ENCODE measurements at places on chromosomes 2 and 18.

DNA sequence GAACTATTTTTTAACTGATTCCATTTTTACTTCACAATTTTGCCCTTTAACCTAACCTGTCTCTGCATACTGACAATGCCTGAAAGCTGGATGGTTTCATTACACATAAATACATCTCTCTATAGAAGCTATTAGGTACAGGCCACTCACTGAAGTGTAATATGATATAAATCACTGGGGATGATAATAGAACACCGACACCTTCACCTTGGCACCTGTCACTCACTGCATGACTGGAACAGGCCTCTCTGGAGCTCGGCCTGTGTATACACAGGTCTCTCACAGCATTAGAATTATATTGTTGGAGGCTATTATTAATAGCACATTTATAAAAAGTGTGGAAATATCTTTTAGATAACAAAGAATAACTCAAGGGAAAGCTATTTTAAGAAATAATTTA lies 138.2 kb downstream of the TMEM131 start:
- DNase-seq: no peak

DNA sequence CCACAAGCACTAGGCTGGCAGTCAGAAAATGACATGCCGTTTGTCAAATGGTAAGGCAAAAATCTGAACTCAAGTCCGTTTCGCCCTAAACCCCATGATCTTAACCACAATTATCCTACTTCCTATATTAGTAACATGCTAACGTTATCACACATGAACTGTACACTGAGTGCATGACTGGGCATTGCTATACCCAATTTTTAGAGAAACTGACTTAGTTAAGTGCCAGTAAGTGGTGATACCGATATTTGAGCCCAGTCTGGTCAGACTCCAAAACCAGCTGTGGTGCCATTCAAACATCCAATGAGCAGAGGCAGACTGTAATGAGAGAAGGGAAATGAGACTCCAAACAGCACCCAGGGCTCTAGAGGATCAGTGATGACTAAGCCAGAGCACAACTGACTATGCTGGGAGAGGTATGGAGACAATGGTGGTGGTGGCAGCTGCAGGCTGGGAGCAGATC lies 311.7 kb upstream of the PKDCC start:
- DNase-seq: no peak

GRCh38 chr2:155294358-155294757 lies 595.9 kb downstream of the KCNJ3 start:
- no peak for DNase-seq

GRCh38 chr2:1477196-1478040 lies 64.2 kb downstream of the TPO start:
- no peak for DNase-seq

GRCh38 chr2:8271461-8271860 lies 410.4 kb upstream of the ID2 start:
- no peak for DNase-seq

- DNase-seq: no peak
Observed at GRCh38 chr2:64727843-64728463, 74.2 kb upstream of the SERTAD2 start.

DNA sequence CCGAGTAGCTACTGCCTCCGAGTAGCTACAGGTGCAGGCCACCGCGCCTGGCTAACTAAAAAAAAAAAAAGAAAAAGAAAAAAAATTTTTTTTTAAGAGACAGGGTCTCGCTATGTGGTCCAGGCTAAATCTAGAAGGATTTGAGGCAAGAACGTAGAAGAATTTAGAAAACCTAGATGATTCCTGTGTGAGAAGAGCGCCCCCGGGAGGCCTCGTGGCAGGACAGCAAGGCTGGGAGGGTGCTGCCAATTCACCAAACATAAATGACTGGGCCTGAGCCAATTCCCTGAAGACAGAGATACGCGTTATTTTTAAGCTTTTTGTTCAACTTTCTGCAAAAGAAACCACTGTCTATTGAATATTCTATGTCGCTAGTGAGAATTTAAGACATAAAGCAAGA lies 90.1 kb upstream of the TGFA start:
- DNase-seq: peak; percentile 47

- no peak for DNase-seq
Observed at GRCh38 chr2:205180730-205181129, 501.6 kb upstream of the NRP2 start.

DNA sequence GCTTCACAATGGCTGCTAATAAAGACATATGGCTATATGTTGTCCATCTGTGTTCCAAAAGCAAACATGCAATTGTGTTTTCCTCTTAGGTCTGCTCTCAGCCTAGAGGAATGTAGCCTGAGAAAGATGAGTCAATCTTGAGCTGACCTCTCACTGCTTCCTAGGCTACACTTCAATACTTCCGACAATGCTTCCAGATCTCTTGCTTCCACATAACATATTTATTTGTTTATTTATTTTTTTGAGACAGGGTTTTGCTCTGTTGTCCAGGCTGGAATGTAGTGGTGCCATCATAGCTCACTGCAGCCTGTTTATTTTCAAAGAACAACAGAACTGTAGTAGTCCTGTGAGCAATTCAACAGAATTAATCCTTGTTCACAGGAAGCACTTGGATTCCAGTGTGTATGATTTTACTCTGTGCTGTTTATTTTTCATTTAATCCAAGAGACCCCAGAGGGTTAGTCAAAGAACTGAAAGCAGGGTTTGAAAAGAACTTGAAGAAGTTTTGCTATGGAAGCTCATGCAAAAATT lies 437.9 kb downstream of the TXNL1 start:
- DNase-seq: no peak

- DNase-seq: no peak
Observed at GRCh38 chr2:106878206-106878605, 7.8 kb downstream of the ST6GAL2 start.

DNA sequence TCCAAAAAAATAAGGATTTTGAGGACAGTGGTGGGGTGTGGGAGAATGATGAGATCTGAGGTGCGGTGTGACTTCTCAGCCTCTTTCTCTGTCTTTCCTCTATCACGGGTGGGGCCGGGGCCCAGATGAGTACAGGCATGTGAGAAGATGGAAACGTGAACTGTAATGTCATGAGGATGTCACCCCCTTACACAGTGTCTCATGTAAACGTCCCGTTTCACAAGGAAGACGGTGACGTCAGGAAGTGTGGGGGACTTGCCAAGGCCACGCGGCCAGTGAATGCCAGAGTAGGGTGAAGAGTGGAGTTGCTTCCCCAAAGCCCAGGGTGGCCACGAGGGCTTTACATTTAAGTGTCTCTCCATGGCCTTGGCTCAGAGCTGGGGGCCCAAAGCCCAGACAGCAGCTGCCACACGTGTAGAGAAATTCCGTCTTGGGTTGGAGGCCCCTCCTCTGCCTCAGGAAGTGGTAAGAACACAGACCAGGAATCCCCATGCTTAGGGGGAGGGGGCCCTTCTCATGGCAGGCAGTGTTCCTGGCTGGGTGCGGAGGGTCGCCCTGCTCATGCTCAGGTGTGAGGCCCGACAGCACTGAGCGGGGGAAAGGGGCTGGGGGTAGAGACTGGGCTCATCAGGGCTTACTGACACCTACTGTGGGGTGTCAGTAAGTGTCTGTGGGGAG lies 80.9 kb upstream of the SMAD7 start:
- no peak for DNase-seq

GRCh38 chr2:80420530-80421208 lies 116.1 kb upstream of the LRRTM1 start:
- DNase-seq: no peak

DNA sequence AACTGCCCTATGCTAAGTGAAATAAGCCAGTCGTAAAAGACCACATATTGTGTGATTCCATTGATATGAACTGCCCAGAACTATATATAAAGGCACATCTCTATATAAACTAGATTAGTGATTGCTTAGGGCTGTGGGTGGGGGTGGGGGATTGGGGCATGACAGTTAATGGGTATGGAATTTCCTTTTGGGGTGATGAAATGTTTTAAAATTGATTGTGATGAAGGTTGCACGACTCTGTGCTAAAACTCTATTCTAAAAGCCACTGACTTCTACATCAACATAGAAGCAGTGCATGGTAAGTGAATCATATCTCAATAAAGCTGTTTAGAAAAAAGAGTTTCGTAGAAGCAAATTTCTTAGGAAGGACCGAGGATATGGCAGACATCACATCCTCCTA lies 53.0 kb downstream of the CDCA7 start:
- no peak for DNase-seq

GRCh38 chr18:58545338-58546296 lies 83.3 kb downstream of the ALPK2 start:
- DNase-seq: no peak

DNA sequence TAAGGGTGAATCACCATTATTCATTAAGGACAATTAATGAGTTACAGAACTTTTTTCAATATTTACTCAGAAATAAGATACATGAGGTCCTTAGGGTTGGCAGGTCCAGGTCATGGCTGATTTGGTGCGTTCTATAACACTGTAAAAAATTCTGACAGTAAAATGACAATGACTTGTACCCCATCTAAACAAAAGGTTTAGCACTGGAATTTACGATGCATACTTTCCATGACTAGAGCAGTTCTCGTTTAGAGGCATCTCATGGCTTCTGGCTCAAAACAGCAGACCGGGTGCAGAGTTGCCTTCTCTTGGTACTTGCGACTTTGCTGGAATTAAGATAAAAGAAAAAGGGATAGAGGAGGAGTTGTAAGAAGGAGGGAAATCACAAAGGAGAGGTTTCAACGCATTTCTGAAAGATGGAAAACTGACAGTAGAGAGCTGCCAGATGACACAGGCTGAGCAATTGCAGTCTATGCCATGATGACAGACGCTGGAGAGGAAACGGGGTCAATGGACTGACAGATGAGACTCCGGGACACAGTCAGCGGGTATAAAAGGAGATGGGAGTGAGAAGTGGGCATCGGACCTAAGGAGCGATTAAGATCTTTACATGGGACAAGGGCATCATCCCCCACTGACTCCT lies 4.1 kb upstream of the CYS1 start:
- no peak for DNase-seq

DNA sequence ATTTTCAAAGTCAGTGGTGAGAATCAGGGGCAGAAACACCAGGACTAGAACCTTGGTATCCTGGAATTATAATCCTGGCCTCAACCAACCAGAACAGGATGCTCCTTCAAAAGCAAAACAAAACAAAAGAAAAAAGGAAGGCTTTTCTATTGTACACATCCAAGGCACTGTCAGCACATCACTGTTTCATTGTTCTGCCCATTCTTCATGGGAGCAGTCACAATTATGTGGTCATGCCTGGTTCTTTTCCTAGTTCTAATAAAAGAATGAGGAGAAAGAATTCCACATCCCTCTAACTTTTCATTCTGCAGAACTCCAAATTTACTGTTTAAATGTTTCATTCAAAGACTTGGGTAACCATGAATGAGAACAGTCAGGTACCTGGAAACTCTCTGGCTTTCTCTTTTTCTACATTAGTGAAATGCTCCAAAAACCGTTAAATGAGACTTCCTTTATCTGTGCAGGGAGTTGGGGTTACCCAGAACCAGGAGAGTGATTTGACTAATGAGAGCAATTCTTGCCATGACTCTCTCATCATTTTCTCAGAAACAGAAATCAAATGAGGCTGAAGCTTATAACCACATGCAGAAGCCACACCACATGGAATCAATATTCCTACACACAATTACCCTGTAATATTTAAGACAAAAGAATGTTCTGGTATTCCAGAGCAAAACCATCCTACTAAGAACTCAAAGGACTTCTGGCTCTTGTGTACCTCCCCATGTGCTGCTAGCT lies 110.9 kb upstream of the CCDC150 start:
- DNase-seq: no peak

DNA sequence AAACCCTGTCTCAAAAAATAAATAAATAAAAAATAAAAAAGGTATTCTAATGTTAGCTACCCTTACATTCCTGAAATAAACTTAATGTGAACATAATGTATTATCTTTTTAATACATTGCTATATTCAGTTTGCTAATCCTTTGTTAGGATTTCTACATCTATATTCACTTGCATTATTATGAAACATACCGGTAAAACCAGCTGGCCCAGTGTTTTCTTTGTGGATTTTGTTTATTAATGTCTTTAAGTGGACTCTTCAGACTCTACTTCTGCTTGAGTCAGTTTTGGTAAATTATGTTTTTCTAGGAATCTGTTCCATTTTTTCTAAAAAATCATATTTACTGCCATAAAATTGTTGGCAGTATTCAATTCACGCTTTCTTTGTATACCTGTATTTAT lies 34.5 kb downstream of the PTPN2 start:
- DNase-seq: no peak

GRCh38 chr18:42480441-42480840 lies 525.4 kb downstream of the PIK3C3 start:
- DNase-seq: no peak

GRCh38 chr2:60070196-60070595 lies 483.3 kb downstream of the BCL11A start:
- no peak for DNase-seq

DNA sequence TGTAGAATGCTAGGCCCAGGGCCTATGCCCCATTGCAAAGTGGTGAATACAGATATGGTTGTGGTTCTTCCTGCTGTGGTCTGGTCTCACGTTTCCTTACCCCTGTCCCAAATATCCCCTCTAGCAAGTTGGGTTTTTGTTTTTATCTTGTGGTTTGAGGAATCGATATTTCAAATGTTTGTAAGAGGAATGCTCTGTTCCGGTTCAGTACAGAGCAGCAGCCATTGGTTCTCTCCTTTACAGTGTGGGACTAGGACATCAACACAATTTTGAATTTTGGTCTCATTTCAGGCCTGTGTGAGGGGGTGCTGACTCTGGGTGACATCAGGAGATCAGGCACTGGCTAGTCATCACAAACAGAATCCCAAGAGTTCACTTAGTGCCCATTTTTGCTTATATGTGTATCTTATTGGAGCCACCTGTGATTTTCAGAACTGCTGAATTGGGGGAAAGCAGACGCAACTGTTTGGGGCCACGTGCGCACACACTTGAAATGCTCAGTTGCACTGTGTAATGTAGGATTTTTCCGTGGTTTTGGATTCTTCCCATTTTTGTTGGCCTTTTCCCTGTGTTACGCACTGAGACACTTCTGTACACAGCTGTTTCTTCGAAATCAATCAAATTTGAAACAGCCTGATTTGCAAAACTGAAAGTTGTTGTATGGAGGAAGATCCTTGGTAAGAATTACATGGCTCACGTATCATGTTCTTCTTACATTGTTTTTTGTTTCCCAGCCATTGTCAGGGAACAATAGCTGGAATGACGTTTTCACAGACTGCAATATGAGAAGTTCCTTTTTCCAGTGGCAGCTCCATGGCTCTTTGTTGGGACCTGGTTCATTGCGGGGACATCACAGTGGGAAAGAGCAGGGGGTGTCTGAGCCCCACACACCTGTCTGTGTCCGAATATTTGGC lies 8.6 kb downstream of the SH3BP4 start:
- no peak for DNase-seq

DNA sequence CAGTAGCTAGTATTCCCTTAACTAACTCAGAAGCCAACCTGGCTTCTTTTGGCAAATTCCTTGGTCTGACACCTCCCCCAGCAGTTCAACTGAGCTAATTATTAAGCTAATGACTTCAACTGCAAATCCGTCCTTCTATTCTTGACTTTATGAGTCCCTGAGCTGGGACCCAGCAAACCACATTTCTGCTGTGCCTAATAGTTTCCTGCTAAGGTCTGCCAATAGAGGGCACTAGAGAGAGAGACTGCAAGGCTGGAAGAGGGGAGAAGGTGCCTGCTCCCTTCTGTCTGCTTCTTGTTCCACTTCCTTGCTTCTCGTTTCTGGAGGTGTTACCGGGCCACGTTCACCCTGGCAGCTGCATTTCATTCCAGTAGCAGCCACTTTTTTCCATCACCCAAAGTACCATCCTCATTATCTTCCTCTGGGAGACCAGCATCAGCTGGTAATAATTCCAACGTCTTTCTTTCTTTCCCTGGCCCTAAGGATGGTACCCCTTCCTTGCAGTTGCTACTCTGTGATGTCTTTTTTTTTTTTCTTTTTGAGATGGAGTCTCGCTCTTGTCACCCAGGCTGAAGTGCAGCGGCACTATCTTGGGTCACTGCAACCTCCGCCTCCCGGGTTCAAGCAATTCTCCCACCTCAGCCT lies 352.0 kb downstream of the TNS1 start:
- DNase-seq: peak; percentile 33

All from hematopoietic multipotent progenitor cell treated with erythropoietin and hydrocortisone succinate and interleukin-3 and kit ligand, for 17 days (in vitro differentiated cells).